ENCODE measurements at places on chromosomes 3 and 15.

GRCh38 chr3:140238646-140239314 is 303.8 kb downstream of the CLSTN2 start:
- DNase-seq: no peak

DNA sequence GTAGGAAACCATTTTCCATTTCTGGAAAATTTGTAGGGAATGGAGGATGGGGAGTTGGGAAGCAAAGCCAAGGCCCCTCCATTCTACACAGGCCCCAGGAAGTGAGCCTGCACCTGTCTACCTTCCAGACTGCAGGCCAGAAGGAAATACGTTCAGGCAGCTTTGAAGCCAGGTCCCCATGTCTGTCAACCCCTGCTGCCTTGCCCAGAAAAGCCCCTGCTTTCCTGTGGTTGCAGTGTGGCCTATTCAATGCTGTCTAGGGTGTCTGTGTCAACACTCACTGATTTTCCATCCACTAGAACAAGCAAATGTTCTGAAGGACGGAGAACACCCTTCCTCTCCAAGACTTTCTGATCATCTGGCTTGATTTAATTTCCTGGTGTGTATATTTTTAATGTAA is 281.9 kb downstream of the TLE3 start:
- no peak for DNase-seq

DNA sequence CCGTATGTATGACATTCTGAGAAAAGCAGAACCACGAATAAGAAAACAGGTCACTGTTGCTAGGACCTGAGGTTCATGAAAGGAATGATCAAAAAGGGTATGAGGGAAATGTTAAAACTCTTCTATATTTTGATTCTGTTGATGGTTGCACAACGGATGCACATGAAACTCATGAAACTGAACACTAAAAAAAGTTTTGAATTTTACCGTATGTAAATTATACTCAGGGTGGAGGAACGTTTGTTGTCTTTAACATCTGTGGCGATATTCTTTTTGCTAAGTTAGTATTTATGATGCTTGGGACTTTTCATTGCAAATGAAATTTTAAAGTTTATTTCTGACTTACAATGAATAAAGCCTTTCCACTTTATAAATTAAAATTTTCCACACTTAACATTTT is 55.4 kb downstream of the STAG1 start:
- no peak for DNase-seq

- DNase-seq: no peak
These were observed 9.5 kb upstream of the PAK6 start for GRCh38 chr15:40229316-40229715.

GRCh38 chr15:59028387-59028955 is 41.0 kb downstream of the RNF111 start:
- DNase-seq: no peak

DNA sequence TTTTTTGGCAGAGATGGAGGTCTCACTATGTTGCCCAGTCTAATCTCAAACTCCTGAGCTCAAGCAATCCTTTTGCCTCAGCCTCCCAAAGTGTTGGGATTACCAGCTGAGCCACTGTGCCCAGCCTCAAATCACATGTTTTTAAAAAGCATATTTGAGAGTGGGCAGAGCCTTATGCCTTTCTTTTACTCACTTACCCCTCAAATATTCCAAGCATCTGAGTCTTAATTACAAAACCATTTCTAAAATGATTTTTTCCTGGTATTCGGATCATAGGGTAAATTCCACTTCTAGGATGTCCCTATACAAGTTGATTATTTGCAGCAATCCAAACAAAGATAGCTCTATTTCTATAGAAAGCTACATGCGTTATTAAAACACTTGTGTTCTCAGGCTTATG is 106.1 kb downstream of the RFTN1 start:
- no peak for DNase-seq

DNA sequence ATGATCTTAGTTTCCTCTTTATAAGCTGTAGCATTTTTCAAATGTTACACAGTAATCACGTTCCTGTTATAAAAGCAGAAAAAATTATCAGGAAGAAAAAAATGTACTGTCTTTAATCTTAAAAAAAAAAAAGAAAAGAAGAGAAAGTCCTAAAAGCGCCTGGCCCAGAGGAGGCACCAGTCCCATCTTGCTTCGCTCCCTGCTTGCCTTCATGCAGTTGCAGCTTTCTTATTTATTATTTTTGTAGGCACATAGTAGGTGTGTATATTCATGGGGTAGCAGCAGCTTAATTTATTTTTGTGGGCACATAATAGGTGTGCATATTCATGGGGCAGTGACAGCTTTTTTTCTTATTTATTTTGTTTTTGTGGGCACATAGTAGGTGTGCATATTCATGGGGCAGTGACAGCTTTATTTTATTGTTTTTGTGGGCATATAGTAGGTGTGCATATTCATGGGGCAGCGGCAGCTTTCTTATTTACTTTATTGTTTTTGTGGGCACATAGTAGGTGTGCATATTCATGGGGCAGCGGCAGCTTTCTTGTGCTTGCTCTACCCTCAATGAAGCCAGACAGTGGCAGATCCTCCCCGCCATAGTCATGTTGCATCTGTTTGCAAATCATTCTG is 5.5 kb upstream of the EHD4 start:
- no peak for DNase-seq

DNA sequence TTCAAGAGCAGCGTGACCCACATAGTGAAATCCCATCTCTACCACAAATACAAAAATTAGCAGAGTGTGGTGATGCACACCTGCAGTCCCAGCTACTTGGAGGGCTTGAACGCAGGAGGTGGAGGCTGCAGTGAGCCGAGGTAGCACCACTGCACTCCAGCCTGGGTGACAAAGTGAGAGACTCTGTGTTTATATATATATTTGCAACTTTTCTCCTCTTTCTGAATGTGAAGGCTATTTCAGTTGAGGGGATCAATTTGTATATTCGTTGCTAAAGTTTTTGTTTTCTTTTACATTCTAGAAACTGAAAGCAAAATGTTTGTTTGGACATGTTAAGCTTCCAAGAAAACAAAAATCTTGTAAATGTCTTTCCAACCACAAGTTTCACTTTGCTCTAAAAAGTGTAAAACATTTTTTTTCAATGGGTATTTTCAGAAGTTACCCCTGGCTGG is 29.8 kb upstream of the FAM98B start:
- DNase-seq: no peak

DNA sequence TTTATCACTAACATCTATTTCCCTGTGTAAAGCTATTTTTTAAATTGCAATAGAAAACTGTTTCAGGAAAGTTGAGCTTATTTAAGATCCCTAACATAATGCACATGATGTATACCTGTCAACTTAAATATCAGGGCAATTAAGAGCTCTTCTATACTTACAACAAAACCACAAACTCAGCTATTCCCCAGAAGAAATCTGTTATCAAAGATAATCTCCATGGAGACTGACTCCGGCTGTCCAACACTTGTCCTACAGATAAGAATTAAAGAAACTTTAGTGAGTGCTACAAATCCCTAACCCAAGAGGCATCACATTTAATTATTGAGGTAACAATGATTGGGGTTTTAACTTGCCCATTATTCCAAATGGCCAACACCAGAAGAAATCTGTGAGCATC is 3.4 kb downstream of the SELENOK start:
- no peak for DNase-seq

GRCh38 chr3:24640330-24640877 is 145.8 kb upstream of the THRB start:
- DNase-seq: no peak

All from NCI-H510A (cell line).